ENCODE measurements at places on chromosomes 4 and X. TPM values are rescaled to one million over a fixed set of nuclear protein-coding genes. Genes with fewer than 3 reads are reported as not detected.

- DNase-seq = no peak
Measured at GRCh38 chrX:6983207-6983955, 164.1 kb upstream of the STS start.

DNA sequence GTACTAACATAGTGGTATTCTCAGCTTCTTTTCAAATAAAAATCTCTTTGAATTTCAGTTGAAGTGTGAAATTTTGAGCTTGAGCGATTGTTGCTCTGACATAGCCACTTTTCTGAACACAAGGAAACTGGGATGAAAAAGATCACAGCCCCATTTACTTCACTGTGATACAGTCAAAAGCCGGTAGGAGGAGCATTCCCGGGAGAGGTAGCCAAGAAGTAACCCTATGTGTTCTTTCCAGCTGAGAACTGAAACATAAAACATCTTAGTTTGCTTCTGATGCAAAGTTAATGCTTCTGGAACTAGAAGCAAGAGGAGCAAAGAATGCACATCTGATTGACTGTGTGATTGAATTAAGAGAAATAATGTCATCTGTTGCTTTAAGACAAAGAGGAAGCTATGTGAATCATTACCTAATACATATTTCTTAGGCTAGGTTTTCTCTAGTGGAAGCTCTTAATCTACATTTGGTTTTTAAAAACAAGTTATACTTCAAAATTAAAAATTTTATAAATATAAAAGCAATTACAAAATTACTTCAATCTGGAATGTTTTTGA is 88.3 kb upstream of the UNC5C start:
- peak; percentile 26 for DNase-seq

DNA sequence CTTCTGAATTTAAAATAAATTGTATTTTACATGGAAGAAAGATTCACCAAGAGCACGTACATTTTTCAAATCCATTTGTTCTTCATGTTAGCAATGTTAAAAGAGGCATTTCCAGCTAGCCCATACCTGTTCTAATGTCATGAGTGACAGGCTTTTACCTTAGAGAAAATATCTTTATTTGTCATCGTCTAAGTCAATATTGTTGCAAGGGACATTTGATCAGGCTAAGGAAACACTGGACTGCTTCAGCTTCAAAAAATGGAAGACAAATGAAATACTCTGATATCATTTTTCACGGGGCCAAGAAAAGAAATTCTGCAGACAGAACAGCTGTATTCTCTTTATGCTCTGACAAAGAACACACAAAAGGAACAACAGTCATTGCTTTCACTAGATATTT is 207.7 kb downstream of the RCHY1 start:
- peak; percentile 24 for DNase-seq

GRCh38 chr4:42396752-42397634 is at the start of gene SHISA3:
Gene SHISA3, plus strand, starts transcription at chr4:42397488. Its CDS starts 569 bp downstream, at chr4:42398057.
- peak; percentile 32 for DNase-seq

DNA sequence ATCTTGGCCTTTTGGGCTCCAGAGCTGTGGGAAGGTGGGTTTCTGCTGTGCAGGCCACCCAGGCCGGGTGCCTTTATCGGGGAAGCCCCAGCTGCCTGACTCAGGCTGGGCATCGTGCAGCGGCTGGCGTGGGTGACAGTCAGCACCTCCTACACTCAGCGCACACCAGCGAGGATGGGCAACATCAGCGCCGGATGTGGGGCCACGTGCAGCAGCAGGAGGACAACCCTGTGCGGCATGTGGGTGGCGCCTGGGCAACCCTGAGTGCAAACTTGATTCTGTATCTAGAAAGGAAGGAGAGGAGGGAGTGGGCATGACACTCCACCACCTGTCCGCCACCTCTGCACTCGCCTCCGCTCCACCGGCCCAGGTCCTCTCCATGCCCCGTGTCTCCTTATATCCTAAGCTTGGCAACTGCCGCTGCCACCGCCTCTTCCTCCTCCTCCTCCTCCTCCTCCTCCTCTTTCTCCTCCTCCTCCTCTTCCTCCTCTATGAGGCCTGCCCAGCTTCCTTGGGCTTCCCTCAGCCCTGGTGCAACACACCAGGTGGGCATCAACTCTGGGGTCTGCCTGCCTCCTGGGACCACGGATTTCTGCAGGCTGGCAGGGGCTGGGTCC is 107.4 kb upstream of the AFAP1 start:
- DNase-seq = no peak

The UCHL1 gene
- total RNA-seq = 32.9 TPM

DNA sequence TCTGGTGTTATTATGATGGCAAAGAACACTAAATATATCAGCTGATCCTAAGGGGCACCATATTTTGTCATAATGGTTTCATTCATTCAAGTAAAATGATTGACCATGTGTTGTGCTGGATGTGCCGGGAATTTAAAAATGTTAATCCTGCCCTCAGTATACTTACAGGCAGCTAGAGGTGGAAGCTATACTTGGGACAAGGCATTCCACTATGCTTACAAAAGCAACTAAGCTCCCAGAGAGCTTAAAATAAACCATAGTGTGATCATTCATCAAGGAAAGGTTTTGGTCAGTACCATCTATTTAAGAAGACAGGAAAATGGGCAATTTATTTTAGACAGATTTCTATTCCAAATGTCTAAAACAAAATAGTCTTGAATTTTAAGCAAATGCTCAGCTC is 46.4 kb downstream of the NR3C2 start:
- peak; percentile 14 for DNase-seq

GRCh38 chr4:14254926-14255325 is 627.4 kb upstream of the BOD1L1 start:
- DNase-seq = no peak

DNA sequence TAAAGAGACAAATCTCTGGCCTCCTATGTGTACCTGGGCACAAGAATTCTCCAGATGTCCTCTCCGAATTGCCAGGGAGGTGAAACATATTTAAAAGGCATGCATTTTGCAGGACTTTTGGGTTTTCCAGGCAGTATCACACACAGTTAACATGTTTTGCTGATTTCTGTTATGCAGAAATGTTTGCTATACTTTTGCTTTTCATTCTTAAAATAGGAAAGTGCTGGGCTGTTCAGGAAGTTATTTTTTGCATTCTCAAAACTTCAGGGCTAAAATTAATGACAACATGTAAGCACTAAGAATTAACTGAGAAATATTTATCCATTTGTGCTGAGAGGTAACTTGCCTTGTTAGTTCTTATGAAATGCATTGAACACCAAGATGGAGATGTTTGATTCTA is 390.7 kb upstream of the CTSO start:
- no peak for DNase-seq

- DNase-seq = peak; percentile 78
Measured at GRCh38 chr4:105894660-105895582, at the start of gene NPNT. Gene NPNT, plus strand, starts transcription at chr4:105895471. Its CDS starts 182 bp downstream, at chr4:105895653.

DNA sequence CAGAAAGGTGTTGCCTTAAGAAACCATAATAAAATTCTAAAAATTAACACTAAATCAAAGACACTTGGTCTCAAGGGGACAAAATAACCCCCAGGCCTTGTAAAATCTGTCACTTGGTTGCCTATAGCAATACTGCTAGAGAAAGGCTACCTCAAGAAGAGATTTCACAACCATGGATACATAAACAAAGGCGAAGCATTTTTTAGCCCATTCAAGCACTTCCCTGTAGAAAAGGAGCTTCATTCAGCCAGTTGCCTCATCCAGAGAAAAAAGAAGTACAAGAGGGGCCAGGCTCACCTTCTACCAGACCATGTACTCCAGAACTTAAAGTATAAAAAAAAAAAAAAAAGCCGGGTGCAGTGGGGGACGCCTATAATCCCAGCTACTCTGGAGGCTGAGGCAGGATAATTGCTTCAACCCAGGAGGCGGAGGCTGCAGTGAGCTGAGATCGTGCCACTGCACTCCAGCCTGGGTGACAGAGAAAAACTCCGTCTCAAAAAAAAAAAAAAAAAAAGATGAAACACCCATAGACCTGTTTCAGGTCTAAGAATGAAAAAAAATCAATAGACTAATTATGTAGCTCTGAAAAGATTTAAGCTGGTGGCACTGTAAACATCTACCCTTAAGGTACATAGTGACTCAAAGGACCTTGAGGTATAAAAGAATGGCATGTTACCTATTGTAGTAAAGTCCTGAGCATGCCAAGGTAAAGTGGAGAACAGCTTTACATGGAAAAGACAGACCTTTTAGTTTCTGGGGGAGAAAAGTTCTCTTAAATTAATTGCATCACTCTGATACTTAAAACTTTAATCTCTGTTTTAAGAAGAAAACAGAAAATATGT is 18.0 kb downstream of the RUFY3 start:
- DNase-seq = no peak

The SCARB2 gene
- 181 TPM for total RNA-seq

- DNase-seq = no peak
Measured at GRCh38 chrX:109441266-109441665, 40.6 kb downstream of the GUCY2F start.

Measured in tongue (tissue), 3 donors.